ENCODE measurements at places on chromosomes 1 and 21.

- no peak for DNase-seq
Measured at GRCh38 chr1:51693419-51694155, 76.7 kb downstream of the OSBPL9 start.

- DNase-seq = no peak
Measured at GRCh38 chr1:111242805-111243523, 15.5 kb downstream of the CHI3L2 start.

DNA sequence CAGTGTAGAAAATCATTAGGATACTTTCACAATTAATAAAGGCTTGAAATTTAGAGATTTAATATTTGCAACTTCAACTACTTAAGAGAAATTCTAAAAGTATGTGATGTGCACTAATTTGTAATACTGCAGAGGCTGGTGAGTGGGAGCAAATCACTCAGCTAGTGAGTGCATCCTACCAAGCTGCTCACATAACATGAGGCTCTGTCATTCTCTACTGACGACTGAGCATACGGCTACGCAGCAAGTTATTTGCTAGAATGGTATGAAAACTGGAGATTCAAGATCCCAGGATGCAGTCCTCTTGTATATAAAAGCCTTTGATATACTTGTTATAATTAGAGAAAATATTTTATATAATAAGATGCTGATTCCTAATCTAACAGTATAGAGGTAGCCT, 90.1 kb downstream of the ATP1B1 start:
- DNase-seq = no peak

- DNase-seq = no peak
Measured at GRCh38 chr1:145960468-145961108, 2.8 kb upstream of the LIX1L start.

DNA sequence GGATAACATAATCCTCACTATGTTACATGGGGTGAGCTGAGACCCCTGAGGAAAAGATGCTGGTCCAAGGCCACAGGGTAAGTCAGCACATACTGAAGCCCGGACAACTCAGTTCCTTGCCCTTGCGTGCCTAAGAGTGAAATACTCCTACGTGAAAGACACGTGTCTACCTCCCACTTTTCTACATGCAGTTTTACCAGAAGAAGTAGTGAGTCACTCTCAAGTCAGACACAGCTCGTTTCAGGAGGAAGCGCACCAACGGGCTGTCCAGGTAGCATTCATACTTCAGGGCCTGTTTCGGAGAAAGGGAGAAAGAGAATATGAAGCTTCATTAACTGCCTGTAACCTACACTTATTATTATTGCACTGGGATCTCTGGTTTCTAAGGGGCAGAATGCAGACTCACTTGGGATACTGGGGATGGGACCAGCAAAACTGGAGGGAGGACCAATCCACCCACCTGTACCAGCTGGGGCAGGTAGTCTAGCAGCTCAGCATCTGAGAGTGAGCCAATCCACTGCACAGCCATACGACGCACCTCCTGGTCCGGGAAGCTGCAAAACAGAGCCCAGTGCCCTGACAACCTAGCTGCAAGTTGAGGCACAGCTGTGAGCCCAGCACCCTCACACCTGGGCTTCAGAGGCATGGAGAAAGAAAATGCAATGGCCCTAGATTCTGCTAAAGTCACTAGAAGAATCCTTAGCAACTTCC, 32.4 kb upstream of the PPP1R15B start:
- DNase-seq = no peak

- no peak for DNase-seq
Measured at GRCh38 chr1:76659171-76659940, 207.9 kb upstream of the ST6GALNAC5 start.

- no peak for DNase-seq
Measured at GRCh38 chr1:31875636-31876236, 59.9 kb upstream of the SPOCD1 start.

DNA sequence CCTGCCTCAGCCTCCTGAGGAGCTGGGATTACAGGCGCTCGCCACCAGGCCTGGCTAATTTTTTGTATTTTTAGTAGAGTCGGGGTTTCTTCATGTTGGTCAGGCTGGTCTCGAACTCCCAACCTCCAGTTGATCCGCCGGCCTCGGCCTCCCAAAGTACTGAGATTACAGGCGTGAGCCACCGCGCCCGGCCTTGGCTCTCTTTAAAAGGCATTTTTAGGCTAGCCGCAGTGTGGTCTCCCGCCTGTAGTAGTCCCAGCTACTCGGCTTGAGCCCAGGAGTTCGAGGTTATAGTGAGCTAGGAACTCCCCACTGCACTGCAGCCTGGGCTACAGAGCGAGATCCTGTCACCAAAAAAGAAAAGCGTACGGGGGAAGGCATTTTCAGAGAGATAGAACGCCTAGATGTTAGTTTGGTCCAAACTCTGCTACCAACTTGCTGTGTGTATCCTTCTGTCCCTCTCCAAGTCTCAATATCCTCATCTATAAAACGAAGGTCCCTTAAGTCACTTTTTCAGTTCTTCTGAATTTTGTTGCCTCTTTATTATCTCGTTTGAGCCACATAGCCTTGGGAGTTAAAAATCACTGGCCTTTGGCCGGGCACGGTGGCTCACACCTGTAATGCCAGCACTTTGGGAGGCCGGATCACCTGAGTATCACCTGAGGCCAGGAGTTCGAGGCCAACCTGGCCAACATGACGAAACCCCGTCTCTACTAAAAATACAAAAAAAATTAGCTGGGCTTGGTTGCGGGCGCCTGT, 734 bp downstream of the MED18 start:
- no peak for DNase-seq

DNA sequence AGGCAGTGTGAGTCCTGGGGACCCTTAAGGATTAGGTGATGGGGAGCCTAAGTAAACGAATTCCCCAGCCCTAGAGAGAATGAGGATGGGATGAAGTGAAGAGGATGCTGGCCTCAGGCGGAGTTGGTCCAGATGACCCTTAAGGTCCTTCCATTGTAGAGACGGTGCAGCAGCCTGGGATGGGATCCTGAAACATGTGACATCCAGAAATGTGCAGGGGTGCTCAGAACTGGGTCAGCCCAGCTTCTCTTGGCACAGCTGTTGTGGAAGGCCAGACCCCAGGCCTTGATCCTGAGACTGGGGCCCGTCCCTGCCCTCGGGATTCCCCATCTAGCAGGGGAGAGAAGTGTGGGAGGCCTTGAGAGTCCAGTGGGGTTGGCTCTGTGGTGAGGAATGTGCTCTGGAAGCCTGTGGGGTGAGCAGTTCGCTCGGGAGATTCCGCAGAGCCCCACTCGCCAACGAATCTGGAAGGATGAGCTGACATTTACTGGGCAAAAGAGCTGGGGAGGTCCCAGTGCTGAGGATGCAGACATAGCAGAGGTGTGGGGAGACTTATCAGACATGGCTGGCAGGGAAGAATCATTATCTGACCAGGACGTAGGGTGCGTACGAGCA, 28.1 kb downstream of the A3GALT2 start:
- DNase-seq = no peak

GRCh38 chr1:118158924-118159323, 26.1 kb downstream of the SPAG17 start:
- DNase-seq = no peak

GRCh38 chr1:172321451-172321850, 99.0 kb upstream of the C1orf105 start:
- DNase-seq = no peak

GRCh38 chr1:31040038-31040437, 25.5 kb downstream of the PUM1 start:
- no peak for DNase-seq

All from stimulated activated CD4-positive, alpha-beta T cell treated with anti-CD3 and anti-CD28 coated beads, Interleukin-1b, Interleukin-23, amount 100 ng/mL, for 1 hour (primary cell).